IPS DF 6.9 (cell line): ENCODE measurements at places on chromosomes 7 and 10.

- DNase-seq = no peak
Measured at GRCh38 chr7:91228927-91229558, 35.2 kb upstream of the FZD1 start.

DNA sequence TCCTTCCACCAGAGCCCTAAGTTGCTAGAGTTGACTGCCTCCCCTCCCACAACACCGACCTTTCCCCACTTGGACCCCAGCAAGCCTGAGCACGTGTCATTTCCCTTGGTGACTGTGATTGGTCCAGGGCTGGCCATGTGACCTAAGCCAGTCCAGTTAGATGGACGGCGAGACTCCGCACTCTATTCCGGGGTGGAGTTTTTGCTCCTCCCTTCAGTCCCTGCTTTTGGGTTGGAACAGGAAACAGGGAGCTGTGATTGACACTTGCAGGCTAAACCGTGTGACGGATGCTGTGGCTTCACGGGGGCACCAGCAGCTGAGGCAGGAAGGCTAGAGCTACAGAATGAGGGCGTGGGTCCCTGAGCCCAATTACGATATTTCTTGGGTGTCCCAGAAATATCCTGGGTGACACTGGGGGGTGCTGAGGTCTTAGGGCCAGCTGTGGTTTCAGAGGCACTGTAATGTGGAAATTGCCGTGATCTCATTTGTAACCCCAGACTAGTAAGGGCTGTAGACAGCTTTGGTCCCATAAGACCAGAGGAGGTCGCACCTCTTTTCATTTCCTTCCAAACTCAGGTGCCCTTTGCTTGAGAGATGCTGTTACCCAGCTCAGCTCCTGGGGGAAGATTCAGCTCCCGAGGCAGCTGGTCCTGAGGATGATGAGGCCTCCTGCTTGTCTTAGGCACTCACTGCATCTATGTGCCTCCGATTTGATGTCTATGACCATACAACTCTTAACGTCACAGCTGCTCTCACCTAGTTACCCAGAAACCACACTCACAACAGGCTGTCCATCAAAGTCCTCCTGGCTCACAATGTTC, 102.7 kb upstream of the NPTX2 start:
- no peak for DNase-seq

DNA sequence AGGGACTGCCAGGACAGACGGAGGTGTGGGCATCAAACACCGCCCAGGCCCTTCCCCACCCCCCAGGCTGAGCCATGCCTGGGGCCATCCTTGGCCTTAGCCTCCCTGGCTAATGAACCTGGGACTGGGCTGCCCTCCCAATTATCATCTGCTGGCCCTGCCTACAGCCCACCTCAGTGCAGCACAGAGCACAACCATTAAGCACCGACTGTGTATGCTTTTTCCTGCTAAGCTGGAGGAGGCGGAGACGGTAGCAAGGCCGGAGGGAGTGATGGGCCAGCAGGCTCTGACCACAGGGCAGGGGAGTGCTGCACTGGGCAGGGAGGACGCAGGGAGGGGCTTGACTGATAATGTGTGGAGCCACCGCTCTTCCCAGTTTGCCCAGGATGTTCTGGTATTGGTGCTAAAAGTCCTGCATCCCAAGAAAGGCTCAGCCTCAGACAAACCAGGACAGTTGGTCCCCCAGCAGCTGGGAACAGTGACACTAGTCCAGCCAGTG, 72.0 kb downstream of the C10orf143 start:
- no peak for DNase-seq

DNA sequence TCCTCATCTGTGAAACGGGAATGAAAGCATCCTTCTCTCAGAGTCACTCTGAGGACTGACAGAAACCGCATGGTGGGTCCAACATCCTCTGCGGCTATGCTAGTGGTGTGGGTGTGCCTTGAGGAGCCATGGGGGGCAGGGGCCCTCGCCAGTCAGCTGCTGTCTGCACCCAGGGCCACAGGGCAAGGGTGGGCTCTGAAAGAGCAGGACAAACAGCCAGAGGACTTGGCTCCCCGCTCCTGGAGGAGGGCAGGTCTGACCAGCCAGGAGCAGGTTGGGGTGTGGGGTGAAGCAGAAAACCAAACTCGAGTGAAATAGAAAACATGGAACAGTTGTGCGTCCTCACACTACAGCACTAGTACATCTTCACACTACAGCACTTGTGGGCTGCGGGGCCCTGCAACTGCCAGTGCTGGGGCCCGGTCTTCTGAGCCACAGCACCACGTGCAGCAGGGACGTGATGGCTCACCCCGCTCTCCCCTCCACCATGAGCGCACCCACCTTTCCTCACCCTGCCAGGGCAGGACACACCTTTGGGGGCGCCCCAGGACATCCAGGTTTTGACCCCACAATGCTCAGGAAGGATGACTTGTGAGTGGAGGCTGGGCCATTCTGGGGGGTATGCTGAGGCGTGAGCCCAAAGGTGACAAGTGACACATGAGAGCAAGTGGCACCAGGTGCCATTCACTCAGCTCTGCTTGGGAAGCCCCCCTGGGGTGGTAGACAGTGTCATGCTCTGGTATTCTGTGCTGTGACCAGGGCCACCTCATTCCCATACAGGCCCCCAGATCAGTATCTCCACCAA, 96.1 kb upstream of the RET start:
- no peak for DNase-seq

DNA sequence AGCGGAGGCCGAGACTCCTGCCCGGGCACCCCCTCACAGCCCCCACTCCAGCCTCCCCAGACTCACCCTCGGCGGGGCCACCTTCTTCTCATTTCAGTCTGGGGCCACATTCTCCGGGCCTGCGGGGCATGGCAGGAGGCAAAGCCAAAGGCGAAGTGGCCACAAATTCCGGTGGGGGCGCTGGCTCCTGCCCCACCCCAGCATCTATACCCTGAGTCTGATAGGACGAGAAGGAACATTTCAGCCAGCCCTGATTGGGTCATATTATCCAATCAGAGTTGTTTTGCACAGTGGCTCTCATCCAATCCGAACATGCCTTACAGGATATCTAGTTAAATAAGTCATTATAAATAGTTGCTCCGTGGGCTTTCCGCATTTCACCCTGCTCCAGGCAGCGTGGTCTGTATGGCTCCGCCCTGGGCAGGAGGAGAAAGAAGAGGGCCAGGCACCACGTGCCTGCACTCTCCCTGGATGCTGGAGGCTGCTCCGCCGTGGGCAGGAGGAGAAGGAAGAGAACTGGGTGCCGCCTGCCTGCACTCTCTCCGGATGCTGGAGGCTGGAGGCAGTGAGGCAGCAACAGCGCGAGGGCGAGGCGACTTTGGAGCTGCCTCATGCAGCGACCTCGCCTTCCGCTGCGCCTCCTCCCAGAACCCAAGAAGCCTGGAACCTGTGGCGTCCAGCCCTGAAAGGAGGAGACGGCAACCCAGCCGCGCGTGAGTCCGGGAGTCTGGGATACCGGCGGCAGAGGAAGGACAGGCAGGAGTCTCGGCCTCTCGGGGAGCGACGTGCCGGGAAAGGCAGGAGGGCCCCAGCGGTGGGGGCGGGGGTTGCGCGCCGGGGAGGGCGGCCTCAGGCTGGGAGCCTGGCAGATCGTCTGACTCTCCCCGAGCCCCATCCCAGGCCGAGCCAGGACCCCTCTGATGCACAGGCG, 162.9 kb downstream of the ZNF33B start:
- no peak for DNase-seq

GRCh38 chr10:125066764-125067450, 93.5 kb downstream of the CTBP2 start:
- no peak for DNase-seq

- no peak for DNase-seq
Measured at GRCh38 chr10:67050415-67050814, 124.6 kb downstream of the LRRTM3 start.

GRCh38 chr7:31110331-31111108, 58.4 kb downstream of the ADCYAP1R1 start:
- DNase-seq = no peak

DNA sequence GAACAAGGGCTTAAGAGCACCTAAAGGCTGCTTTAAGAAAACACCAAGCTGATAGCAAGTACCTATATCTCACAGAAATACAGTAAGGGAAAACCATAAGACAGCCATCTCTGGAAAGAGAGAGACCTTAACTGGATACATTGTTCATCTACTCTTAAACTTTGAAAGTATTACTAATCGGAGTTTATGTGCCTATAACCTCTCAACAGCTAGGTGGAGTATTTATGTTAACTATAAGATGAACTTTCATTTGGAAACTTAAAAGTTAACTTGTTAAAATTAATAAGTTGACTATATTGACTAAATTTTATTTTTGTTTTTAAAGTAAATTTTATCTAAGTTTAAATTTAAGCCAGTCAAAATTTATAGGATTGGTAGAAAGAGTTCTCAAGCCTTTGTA, 90.6 kb downstream of the USP6NL start:
- no peak for DNase-seq

- no peak for DNase-seq
Measured at GRCh38 chr7:15007507-15007906, 105.0 kb upstream of the DGKB start.

DNA sequence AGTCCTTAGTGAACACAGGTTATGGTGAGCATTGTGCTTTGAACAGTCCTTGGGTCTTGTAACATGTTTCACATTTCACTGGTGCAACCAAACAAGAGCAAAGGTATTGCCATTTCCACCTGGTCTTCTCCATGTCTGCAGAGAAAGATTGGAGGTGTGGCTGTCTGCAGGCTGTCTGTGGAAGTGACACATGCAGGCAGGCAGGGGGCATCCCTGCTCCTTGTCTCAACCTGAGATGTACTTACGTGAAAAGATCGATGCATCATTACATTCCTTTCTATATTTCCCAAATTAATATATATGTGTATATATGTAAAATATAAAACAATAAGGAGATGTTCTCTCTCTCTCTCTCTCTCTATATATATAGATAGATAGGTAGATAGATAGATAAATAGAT, 54.3 kb downstream of the LRRC18 start:
- peak; percentile 11 for DNase-seq

DNA sequence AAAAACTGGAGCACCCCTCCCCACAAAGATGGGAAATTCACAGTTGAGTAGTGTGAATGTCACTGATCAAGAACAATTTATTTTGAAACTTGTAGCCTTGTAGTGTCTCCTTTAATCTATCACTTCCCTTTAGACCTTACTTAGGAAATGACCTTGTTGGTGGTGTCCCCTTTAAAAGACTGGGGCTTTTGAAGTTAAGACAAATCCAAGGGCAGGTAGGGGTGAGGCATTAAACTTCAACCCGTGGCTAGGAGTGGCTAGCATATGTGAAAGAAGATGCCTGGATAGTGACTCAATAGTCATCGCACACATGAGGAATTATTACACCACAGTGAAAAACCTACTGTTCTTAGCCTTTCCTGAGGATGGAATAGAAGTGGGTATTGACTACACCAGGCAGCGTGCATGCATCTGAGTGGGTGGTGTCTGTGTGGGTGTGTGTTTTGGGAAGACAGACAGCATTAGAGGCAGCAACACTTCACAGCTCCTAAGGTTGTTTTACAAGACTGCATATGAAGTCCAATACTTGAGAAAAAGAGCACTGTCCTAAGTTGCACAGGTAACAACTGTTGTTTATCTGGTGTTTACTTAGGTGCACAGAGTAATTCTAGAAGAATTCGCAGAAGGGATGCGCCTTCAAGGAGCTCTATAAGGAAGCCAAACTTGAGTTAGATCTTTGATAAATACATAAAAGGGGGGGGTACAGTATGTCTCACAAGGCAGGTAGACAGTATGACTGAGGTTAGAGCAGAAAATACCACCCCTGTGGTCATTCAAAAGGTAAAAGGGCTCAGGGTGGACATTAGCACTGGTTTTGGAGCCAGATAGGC, 32.9 kb downstream of the ABLIM1 start:
- DNase-seq = no peak

- DNase-seq = no peak
Measured at GRCh38 chr10:75029857-75030256, 81.6 kb upstream of the SAMD8 start.

DNA sequence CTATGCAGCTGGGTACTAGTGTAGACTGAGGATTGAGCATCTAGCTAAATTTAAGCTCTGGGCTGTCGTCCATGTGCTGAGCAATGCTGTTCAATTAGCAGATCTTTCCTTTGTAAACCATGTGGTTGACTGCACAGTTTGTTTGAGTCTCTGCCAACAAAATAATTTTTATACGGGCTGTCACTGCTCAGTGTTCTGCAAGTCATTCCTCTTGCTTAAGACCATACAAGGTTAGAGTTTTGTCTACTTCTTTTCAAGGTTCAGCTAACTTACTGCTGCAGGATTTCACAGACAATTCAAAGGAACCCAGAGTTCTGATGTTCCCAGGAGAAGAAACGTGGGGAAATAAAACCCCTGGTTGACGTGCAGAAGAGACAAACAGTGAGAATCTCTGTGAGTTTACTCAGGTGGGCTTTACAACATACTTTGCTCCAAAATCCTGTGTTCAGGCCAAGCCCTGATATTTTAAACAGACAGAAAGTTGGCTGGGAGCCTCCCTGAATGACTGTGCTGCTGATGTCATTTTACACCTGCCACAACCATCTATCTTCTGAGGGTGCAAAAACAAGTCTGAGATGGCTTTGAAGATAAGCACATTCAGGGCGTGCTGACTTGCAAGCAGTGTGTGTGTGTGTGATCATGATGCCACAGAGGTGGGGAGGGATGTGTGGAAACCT, 177.1 kb upstream of the SVIL start:
- DNase-seq = no peak

GRCh38 chr7:25659841-25660240, 431.6 kb upstream of the NPVF start:
- no peak for DNase-seq

- no peak for DNase-seq
Measured at GRCh38 chr7:106561151-106561550, 99.8 kb downstream of the CCDC71L start.
